Prostate gland (tissue), 2 donors: ENCODE measurements at places on chromosomes 6 and 20.

- DNase-seq = no peak
- H3K36me3 ChIP-seq = no peaks in the 10 kb centered on the region
Measured at GRCh38 chr20:497979-498378, 35.6 kb upstream of the TBC1D20 start.

- no peak overlapping the region for H3K4me3 ChIP-seq
- H3K4me1 ChIP-seq = no peaks in the 10 kb centered on the region
- no peaks in the 10 kb centered on the region for H3K27me3 ChIP-seq
- DNase-seq = peak; percentile 56
- H3K27ac ChIP-seq = no peak overlapping the region
- H3K36me3 ChIP-seq = no peaks in the 10 kb centered on the region
Measured at GRCh38 chr6:150072201-150072600, 3.3 kb upstream of the ULBP3 start.

- DNase-seq = no peak
- H3K4me3 ChIP-seq = no peak overlapping the region
- no peaks in the 10 kb centered on the region for H3K4me1 ChIP-seq
Measured at GRCh38 chr6:146974351-146974750, 229.9 kb upstream of the STXBP5 start.

GRCh38 chr6:72042088-72042487, 155.7 kb downstream of the RIMS1 start:
- no peaks in the 10 kb centered on the region for H3K27me3 ChIP-seq
- DNase-seq = no peak
- H3K27ac ChIP-seq = no peak overlapping the region
- H3K36me3 ChIP-seq = no peaks in the 10 kb centered on the region

DNA sequence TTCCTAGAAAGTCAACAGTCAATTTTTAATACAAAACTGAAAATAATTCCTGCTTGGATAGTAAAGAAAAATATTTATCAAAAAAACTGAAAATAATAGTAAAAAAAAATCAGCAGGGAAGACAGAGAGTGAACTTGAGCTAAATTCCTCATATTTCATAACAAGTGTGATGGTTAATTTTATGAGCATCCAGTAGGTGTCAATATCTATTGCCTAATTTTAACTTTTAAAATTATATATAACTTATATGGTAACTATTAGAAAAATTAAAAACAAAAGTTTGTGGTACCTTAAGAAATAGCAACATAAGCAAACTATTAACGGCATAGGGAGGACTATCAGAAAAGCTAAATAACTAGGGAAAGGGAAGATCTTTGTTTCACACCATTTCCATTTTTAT, 2.1 kb downstream of the EPM2A start:
- no peaks in the 10 kb centered on the region for H3K4me1 ChIP-seq
- no peak overlapping the region for H3K27ac ChIP-seq
- H3K4me3 ChIP-seq = no peak overlapping the region
- no peaks in the 10 kb centered on the region for H3K27me3 ChIP-seq
- no peak for DNase-seq

DNA sequence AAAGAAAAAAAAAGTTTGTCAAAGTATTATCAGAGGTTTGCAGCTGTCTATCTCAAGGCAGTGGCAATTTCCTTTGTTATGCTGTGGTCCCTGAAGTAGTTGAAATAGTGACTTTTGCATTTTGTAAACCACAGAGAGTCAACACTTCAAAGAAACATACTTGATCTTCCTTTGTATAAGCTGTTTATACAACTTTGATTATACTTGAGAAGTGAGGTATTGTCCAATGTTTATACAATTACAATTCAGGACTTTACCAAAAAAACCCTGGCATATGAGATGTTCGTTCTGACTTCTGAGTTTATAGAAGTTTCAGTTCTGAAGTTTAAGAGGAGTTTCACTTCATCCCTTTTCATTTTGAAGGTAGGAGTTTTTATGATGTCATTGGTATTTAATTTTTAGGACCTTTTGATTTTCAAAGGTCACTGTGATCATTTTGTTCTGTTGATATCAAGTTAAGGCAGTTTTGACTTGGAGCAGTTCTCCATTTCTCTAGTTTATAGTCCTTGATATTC, 4.0 kb downstream of the STK4 start:
- no peak for DNase-seq
- no peaks in the 10 kb centered on the region for H3K36me3 ChIP-seq
- H3K4me3 ChIP-seq = no peak overlapping the region
- H3K27me3 ChIP-seq = no peaks in the 10 kb centered on the region

DNA sequence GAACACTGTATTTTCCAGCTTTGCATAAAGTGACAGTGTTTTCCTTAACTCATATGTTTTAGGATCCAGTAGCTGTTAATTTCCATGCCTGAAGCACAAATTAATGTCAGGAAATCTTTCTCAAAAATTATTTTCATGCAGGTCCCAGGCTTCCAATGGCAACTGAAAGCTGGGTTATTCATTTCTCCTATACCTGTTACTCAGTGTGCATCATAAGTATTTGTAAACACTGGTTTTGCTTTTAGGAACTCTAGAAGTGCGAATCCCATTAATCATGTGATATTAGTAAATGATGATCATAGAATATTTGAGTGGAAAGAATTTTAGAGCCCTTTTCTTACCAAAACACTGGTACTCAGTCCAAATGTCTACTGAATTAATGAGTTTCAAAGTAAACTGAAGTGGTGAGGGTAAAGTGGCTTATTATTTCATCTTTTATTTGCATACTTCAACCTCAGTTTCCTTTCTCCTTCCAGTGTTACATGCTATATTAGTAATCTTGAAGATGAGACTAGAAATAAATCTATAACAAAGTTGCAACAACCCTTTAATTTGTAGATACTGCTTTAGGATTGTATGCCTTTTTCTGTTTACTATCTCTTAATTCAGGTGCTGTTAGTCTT, 124.0 kb downstream of the ZFAND3 start:
- no peaks in the 10 kb centered on the region for H3K27me3 ChIP-seq
- H3K36me3 ChIP-seq = no peaks in the 10 kb centered on the region
- H3K4me3 ChIP-seq = no peak overlapping the region
- no peak overlapping the region for H3K27ac ChIP-seq
- H3K4me1 ChIP-seq = no peaks in the 10 kb centered on the region

GRCh38 chr6:154765273-154765672, 32.1 kb downstream of the SCAF8 start:
- no peak overlapping the region for H3K27ac ChIP-seq
- no peak overlapping the region for H3K4me3 ChIP-seq
- H3K27me3 ChIP-seq = no peaks in the 10 kb centered on the region
- DNase-seq = no peak
- peaks cover 4% of the 10 kb centered on the region for H3K4me1 ChIP-seq

GRCh38 chr6:44081753-44082152, 45.5 kb downstream of the MRPL14 start:
- H3K4me3 ChIP-seq = no peak overlapping the region
- no peaks in the 10 kb centered on the region for H3K36me3 ChIP-seq
- peaks cover 1% of the 10 kb centered on the region for H3K4me1 ChIP-seq

DNA sequence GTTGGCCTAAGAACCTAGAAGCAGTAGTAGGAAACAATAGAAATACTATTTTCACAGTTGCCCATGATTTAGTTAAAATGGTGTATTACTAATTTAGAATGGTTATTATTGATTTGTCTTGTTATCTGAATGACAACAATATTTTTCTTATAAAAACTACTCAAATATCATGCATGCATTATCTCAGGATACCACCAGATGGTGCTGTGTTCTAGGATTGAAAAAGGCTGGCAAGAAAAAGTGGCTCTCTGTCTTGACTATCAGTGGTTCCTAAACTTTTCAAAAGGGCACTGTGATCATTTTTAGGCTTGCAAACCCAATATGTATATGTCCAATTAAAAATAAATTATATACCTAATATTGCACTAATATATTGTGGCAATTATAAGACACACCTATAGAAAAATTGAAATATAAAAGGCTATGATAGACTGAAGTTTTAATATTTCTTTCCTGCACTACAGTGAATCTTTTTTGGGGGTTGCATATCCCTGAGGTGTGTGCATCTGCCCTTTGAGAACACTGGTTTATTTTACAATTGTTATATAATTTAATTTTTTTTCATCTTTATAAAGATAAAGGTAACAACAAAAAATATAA, 131.7 kb upstream of the MLIP start:
- H3K4me3 ChIP-seq = no peak overlapping the region

- H3K36me3 ChIP-seq = no peaks in the 10 kb centered on the region
- no peaks in the 10 kb centered on the region for H3K4me1 ChIP-seq
- H3K4me3 ChIP-seq = no peak overlapping the region
Measured at GRCh38 chr6:48090546-48090945, 20.5 kb downstream of the PTCHD4 start.

DNA sequence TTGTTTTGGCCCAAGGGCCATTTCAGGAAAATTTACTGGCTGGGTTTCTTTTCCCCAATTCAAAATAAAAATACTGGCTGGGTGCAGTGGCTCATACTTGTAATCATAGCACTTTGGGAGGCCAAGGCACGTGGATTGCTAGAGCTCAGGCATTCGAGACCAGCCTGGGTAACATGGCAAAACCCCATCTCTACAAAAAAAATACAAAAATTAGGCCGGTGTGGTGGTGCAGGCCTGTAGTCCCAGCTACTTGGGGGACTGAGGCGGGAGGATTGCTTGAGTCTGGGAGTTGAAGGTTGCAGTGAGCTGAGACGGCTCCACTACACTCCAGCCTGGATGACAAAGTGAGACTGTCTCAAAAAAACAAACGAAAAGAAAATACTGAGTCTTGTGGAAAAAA, 60.0 kb downstream of the NINL start:
- no peak for DNase-seq
- no peaks in the 10 kb centered on the region for H3K4me1 ChIP-seq
- H3K27ac ChIP-seq = no peak overlapping the region
- H3K36me3 ChIP-seq = no peaks in the 10 kb centered on the region
- H3K27me3 ChIP-seq = no peaks in the 10 kb centered on the region
- H3K4me3 ChIP-seq = no peak overlapping the region

GRCh38 chr6:15183979-15184378, 61.9 kb upstream of the JARID2 start:
- H3K36me3 ChIP-seq = no peaks in the 10 kb centered on the region
- H3K4me1 ChIP-seq = no peaks in the 10 kb centered on the region
- H3K27me3 ChIP-seq = no peaks in the 10 kb centered on the region
- no peak overlapping the region for H3K4me3 ChIP-seq
- DNase-seq = no peak

GRCh38 chr6:33248643-33248931, 23.1 kb downstream of the VPS52 start:
- no peak for DNase-seq
- no peaks in the 10 kb centered on the region for H3K4me1 ChIP-seq
- H3K36me3 ChIP-seq = no peaks in the 10 kb centered on the region
- H3K27ac ChIP-seq = peak overlapping the region; percentile 88
- no peaks in the 10 kb centered on the region for H3K27me3 ChIP-seq

DNA sequence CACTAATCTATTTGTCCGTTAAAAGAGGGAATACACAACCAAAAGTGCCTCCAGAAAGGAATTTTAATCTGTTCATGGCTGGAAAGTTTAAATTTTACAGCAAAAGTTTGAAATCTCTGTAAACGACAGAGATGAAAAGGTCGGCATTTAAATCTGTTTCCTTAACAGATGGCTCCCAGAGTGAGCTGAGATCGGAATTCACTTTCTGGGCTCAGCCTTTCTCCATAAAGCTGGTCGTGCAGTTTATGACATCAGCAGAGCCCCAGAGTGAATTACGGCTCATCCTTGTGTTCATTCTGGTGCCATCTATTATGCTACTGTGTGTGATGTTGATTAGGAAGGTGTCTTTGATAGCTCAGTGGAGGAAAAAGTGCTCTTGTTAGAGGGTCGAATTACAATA, 117.6 kb upstream of the ZFP64 start:
- no peak overlapping the region for H3K27ac ChIP-seq
- no peaks in the 10 kb centered on the region for H3K36me3 ChIP-seq
- no peaks in the 10 kb centered on the region for H3K4me1 ChIP-seq
- no peaks in the 10 kb centered on the region for H3K27me3 ChIP-seq
- no peak for DNase-seq

- H3K4me1 ChIP-seq = peaks cover 5% of the 10 kb centered on the region
- peak overlapping the region; percentile 76 for H3K27ac ChIP-seq
- no peaks in the 10 kb centered on the region for H3K36me3 ChIP-seq
- DNase-seq = peak; percentile 43
- peak overlapping the region; percentile 13 for H3K4me3 ChIP-seq
Measured at GRCh38 chr6:31114970-31115849, 610 bp downstream of the PSORS1C1 start.

- no peaks in the 10 kb centered on the region for H3K27me3 ChIP-seq
- no peaks in the 10 kb centered on the region for H3K4me1 ChIP-seq
- H3K36me3 ChIP-seq = no peaks in the 10 kb centered on the region
- H3K27ac ChIP-seq = no peak overlapping the region
- no peak overlapping the region for H3K4me3 ChIP-seq
Measured at GRCh38 chr6:116611056-116611455, 5.2 kb upstream of the RSPH4A start.

DNA sequence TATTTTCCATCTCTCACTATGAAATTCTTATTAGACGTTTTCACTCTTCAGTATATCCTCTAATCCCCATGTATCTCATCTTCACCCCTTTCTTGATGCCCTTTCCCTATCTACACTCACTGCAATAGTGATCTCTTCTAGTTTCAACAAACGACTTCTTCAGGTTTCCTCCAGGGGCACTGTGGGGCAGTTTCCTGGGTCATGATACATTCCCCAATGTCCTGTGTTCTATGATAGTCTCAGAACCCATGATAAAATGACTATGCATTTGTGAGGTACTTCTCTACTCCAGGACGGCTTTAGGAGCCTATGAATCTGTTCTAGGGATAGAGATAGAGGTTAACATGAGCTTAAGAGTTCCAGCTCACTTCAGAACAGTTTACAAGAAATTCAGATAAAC, 183.3 kb downstream of the FOXC1 start:
- no peak overlapping the region for H3K27ac ChIP-seq
- peaks cover 2% of the 10 kb centered on the region for H3K4me1 ChIP-seq
- H3K27me3 ChIP-seq = no peaks in the 10 kb centered on the region
- no peak for DNase-seq

- H3K4me1 ChIP-seq = no peaks in the 10 kb centered on the region
- H3K4me3 ChIP-seq = peak overlapping the region; percentile 34
- no peaks in the 10 kb centered on the region for H3K36me3 ChIP-seq
- H3K27ac ChIP-seq = no peak overlapping the region
- peaks cover 5% of the 10 kb centered on the region for H3K27me3 ChIP-seq
Measured at GRCh38 chr6:71887006-71887743, 825 bp downstream of the RIMS1 start.

- no peak overlapping the region for H3K27ac ChIP-seq
- H3K36me3 ChIP-seq = no peaks in the 10 kb centered on the region
- H3K27me3 ChIP-seq = no peaks in the 10 kb centered on the region
- no peak for DNase-seq
- no peaks in the 10 kb centered on the region for H3K4me1 ChIP-seq
Measured at GRCh38 chr6:13581700-13582229, 7.4 kb downstream of the SIRT5 start.

DNA sequence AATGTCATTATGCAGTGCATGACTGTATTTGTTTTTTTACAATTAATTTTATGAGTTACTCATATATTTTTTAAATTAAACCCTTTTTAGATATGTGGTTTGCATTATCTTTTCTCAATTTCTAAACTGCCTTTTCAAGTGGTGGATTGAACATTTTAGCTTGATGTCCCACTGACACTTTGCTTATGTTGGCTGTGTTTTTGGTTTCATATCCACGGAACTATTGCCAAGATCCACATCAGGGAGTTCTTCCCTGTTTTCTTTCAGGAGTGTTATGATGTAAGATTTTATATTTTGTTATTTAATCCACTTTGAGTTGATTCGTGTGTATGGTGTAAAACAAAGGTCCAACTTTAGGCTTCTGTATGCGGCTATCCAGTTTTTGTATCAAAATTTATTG, 1144.9 kb upstream of the EYS start:
- H3K27ac ChIP-seq = no peak overlapping the region
- no peak overlapping the region for H3K4me3 ChIP-seq
- no peaks in the 10 kb centered on the region for H3K36me3 ChIP-seq
- no peak for DNase-seq
- H3K27me3 ChIP-seq = no peaks in the 10 kb centered on the region

- no peaks in the 10 kb centered on the region for H3K27me3 ChIP-seq
- H3K4me3 ChIP-seq = no peak overlapping the region
- H3K4me1 ChIP-seq = no peaks in the 10 kb centered on the region
- DNase-seq = no peak
Measured at GRCh38 chr6:124099520-124099919, 295.9 kb downstream of the NKAIN2 start.
